ENCODE measurements at places on chromosomes 2 and 18.

- DNase-seq, result no peak
These were observed 65.0 kb downstream of the CYP1B1 start for GRCh38 chr2:38010995-38011394.

DNA sequence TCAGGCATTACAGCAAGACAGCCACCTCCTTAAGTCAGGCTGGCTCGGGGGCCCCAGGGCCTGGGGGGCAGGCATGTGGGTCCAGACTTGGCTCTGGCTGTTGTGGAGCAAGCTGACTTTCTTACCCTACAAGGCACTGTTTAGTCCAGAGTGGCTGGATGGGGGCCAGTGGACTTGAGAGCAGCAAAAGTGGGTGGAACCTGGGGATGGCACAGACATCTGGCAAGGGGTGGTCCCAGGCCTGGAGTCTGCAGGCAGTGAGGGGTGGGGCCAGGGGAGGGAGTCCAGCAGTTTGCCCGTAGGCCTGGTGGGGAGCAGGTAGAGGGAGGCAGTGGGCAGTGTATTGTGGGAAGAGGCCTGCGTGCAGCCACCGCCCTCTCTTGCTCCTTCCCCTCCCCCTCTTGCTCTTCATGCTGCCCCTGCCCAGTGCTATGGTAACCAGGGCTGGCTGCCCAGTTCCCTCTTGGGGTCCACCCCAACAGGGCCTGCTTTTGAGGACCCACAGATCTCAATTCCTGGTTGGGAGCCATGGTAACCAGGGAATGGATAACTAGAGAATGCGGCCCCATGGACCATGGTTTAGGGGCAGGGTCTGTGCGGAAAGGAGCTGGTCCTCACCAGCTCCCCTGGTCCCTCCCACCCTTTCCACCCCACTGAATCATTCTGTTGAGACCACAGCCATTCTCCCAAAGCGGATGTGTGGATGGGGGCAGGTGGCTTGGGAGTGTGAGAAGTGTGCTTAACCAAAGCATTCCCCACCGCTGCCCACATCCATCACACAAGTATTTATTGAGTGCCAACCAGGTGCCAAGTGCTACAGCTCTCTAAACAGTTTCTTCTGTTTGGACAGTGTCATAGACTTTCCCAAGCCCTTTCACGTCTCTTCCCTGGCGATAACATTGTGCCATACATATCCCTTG lies 19.3 kb downstream of the SPEG start:
- peak; percentile 98 for DNase-seq

DNA sequence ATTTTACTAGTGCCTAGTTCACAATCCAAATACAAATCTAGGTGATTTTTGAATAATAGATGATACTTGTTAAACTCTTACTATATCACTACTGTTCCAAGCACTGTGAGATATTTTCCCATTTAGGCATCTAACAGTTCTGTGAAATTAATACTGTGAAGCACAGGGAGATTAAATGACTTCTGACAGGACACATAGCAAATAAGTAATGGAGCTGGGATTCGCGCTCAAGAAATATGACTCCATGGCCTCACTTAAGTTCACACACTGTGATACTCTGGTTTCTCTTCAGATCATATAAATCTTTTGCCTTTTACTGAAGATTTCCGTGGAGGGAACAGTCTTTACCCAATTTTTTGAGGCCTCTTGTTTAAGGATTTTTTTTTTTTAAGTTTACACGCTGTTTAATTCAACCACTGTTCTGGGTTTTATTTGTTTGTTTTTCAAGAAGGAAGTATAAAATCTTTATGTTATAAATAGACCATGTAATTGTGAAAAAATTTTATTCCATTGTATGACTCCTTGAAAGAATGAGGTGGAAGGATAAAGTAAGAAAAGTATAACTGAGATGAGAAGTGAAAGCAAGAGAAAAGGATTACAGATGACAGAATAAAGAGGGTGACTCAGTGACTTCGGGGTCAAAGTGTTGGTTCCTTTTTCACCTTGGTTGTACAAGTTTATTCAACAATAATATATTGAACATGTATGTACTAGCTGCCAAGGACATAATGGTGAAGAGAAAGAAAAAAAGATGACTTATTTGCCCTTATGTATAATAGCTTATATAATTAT lies 30.2 kb downstream of the RBM45 start:
- no peak for DNase-seq

DNA sequence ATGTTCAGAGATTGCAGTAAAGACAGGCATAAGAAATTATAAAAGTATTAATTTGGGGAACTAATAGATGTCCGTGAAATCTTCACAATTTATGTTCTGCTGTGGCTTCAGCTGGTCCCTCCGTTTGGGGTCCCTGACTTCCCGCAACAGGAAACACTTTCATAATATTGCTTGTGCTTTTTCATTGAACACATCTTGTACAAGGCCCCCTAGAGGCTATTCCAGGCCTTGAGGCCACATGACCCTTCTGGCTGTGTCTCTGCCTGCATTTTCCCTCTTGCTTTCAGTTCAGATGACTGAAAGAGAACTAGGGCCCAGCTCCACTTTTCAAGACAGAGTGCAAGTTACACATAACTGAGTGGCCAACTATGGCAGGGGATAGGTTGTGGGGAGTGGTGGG lies 164.1 kb downstream of the TMEM247 start:
- DNase-seq, result no peak

DNA sequence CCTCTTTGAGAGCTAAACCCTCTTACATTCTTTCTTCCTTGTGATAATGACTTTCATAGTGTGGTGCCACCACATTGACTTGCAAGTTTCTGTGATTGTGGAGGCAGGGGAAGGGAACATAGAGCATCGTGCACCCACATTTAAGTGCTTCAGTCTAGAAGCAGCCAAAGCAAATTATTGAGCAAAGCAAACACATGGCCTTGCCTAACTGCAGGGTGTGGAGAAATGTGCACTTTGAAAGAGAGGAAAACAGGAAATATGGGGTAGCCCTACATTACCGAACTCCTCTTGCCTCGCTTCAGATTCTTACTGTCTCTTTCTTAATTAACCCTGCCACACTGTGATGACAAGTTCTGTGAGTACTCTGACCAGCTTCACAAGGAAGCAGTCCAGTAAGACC lies 814.6 kb downstream of the SLC4A3 start:
- DNase-seq, result no peak

GRCh38 chr2:102001767-102002142 lies 10.0 kb downstream of the IL1R2 start:
- DNase-seq, result no peak

- no peak for DNase-seq
These were observed 510.9 kb upstream of the NRP2 start for GRCh38 chr2:205171261-205171940.

GRCh38 chr2:22901471-22902179 lies 483.4 kb upstream of the KLHL29 start:
- DNase-seq, result no peak

- DNase-seq, result no peak
These were observed 54.2 kb upstream of the CTDP1 start for GRCh38 chr18:79625195-79625923.

GRCh38 chr2:113111823-113112287 lies 15.5 kb upstream of the IL1RN start:
- no peak for DNase-seq

- DNase-seq, result no peak
These were observed 17.5 kb downstream of the SLC4A3 start for GRCh38 chr2:219644801-219645480.

- DNase-seq, result no peak
These were observed 4.5 kb downstream of the NDUFV2 start for GRCh38 chr18:9106800-9107584.

- no peak for DNase-seq
These were observed 304.2 kb downstream of the CYRIA start for GRCh38 chr2:16361261-16361995.

GRCh38 chr2:77391119-77391518 lies 131.1 kb downstream of the LRRTM4 start:
- DNase-seq, result no peak

DNA sequence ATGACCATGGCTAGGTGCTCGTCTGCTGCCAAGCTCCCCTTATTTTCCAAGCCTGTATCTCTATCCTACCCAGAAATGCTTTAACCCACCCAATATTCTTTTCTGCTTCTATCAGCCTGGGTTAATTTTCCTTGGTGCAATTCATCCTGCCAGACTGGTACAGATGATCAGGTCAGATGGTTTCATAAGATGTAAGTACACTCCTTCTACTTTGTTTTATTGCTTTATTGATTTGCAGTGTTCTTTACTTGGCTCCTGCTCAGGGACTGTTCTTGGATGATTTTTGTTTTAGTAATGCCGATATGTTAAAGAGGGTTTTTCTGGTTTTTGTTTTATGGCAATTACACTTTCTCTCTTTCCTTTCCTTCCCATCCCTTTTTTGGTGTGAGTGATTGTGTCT lies 2.4 kb upstream of the SGO2 start:
- DNase-seq, result no peak

GRCh38 chr2:117858336-117858735 lies 43.8 kb downstream of the DDX18 start:
- no peak for DNase-seq

DNA sequence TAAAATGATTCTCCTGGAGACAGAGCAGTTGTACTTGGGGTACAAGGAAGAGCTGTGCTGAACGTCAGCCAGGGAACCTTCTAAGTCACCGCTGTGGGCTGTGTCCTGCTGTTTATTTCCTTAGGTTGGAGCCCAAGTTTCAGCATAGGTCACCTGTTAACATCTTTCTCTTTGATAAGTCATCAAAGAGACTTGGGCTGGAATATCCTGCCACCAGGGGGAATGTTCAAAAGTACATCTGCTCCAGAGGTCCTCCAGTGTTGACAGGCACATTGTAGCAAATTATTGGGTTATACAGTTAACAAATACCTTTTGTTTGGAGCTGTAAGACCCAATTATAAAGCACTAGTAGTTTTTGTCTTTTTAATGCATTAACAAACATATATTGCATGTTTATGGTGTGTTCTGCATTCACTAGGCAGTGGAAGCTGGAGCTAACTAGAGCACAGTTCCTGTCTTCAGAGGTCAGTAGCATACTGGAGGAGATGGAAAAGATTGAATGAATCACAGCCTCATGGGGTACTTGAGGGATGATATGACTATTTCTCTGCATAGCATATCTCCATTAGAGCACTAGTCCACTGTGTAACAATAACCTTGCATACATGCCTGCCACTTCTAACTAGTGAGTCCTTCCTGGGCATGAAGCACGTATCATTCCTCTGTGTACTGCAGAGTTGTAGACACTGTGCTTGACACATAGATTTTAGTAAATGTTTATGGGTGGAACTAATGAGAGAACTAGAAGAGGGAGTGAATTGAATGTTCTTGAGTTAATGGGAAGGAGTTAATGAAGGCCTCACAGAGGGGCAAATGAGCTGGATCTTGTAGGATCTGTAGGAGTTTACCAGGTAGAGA lies 182.1 kb downstream of the AGAP1 start:
- peak; percentile 23 for DNase-seq

- DNase-seq, result no peak
These were observed 28.0 kb upstream of the PPP1R1C start for GRCh38 chr2:181957668-181958067.

DNA sequence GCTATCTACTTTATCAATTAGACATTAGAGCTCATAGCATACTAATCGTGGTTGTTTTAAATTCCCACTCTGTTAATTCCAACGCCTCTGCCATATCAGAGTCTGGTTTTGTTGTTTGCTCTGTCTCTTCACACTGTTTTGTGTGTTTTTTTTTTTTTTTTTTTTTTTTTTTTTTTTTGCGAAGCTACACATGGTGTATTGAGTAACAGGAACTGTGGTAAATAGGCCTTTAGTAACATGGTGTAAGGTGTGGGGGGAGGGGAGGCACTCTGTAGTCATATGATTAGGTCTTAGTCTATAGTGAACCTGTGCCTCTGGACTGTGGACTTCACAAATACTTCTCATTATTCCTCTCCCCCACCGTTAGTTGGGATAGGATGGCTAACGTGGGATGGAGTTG lies 370.7 kb upstream of the RAB12 start:
- DNase-seq, result no peak

GRCh38 chr2:119306196-119306590 lies 60.4 kb downstream of the C2orf76 start:
- no peak for DNase-seq

- no peak for DNase-seq
These were observed at the start of gene PTPRN for GRCh38 chr2:219309278-219309677. Gene PTPRN, minus strand, starts transcription at chr2:219309401. Its CDS starts 69 bp downstream, at chr2:219309332.

- DNase-seq, result no peak
These were observed 146.8 kb upstream of the MSH6 start for GRCh38 chr2:47636176-47636575.

DNA sequence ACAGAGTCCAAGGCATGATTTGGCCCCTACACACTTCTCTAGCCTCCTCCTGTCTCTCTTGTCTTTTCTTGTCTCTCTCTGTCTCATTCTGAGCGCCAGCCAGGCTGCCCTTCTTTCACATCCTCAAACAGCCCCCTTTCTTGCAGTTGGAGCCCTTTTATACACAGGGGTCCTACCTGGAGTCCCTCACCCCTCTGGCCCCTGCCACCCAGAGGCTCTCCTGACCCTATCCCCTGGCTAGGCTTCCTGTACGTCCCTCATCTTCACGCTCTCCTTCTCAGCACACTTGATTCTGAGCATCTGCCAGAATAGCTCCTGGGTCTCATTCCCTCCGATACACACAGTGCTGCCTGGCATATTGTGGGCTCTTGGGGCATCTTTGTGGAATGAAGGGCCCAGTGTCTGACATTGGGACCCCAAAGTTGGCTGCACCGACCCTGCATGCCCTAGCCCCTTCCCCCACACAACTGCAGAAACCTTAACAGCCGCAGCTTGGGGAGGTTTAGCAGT lies 261.9 kb downstream of the DYSF start:
- no peak for DNase-seq

DNA sequence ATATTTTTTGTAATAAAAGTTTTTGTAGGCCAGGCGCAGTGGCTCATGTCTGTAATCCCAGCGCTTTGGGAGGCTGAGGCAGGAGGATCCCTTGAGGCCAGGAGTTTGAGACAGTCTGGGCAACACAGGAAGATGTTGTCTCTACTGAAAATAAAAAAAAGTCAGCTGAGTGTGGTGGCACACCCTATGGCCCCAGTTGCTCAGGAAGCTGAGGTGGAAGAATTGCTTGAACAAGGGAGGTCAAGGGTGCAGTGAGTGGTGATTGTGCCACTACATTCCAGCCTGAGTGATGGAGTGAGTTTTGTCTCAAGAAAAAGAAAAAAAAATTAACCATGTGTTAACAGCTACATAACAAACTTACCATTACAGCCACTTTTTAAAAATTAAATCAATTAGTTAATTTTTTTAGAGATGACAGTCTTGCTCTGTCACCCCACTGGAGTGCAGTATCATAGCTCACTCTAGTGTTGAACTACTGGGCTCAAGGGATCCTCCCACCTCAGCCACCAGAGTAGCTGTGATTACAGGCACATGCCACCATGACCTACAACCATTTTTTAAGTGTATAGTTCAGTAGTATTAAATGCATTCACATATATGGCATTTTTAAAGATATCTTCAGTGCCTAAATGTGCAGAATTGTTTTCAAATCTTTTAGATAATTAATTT lies 67.2 kb upstream of the ACYP2 start:
- no peak for DNase-seq
